H4 (cell line): ENCODE measurements at places on chromosomes 3 and 15. TPM values are rescaled to one million over a fixed set of nuclear protein-coding genes. Genes with fewer than 3 reads are reported as not detected.

GRCh38 chr3:195574497-195575304 lies 9.0 kb downstream of the APOD start:
- DNase-seq = no peak

DNA sequence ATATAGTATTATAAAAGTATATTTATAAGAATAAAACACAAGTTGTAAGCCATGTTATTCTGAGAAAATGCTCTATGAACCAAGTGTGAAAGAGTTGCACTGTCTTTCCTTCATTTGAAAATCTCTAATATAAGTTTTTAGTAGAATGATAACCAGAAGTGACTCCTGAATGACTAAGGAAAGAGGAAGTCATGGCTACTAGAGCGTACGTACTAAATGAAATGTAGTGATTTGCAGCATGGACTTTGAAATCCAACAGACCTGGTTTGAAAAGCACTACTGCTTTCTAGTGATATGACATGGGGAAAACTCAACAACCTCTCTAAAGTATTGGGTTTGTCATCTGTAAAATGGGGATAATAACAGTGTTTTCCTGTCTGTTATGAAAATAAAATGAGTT lies 10.3 kb upstream of the DNAJC13 start:
- no peak for DNase-seq

DNA sequence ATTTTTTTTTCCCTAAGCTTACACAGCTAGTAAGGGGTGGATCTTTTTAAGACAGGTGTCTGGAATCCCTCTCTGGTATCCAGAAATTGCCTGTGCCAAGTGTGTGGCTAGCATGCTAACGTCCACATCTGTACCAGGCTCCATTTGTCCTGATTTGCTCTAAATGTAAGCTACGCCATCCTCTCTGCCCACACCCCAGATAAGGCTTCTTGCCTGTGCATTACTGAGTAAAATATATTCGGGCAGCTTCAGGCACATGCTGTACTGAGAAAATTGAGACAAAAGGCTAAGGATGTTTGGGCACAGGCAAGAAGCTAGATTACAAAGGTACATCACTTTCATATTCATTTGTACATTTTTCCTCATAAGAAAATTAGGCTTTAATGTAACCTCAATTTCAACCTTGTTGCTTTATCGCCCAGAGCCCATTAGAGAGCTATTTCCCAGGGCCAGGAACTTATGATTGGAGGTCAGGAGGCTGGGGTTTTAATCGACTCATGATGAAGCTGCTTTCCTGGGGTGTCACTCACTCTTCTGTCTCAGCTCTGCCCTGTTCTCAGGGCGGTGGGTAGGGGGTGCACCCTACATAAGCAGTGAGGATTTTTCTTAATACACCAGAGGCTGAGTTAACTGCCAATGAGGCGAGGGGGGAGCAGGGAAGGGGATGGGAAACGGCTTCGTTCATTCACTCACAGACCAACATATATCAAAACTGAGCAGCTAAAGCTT lies 106.3 kb downstream of the RORA start:
- no peak for DNase-seq

The LRRC3B gene
- total RNA-seq = not detected in 2 replicates

The ZNF639 gene
- total RNA-seq = 71.2 and 76.8 TPM in 2 replicates
